ENCODE measurements at places on chromosomes 11 and 22.

- DNase-seq, result no peak
These were observed 67.1 kb downstream of the PIWIL3 start for GRCh38 chr22:24707470-24707801.

- no peak for DNase-seq
These were observed 30.3 kb downstream of the LAYN start for GRCh38 chr11:111570796-111571195.

GRCh38 chr11:89613911-89614310 lies 96.2 kb upstream of the TRIM77 start:
- DNase-seq, result no peak

DNA sequence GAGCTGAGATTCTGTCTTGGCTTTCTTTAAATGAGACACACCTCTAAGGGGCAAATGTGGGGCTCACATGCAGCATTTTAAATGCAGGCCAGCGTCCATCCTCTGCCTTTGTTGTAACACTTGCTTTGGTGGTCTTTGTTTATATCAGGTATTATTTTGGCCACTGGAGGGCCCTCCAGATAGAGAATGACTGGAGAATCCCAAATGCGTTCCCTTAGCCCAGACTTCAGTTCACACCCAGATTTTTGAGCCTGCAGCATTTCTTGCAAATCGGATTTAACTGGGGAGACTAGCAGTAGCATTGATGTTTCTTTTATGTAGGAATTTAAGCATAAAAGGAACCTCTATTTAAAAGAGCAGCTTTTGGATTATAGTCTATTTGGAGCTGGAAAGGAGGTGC lies 200.2 kb upstream of the SORL1-AS1 start:
- no peak for DNase-seq

- DNase-seq, result no peak
These were observed 1228.8 kb upstream of the TENM4 start for GRCh38 chr11:80669620-80670019.

- DNase-seq, result no peak
These were observed 17.4 kb upstream of the SLC1A2 start for GRCh38 chr11:35436581-35437250.

- no peak for DNase-seq
These were observed 48.8 kb upstream of the B3GAT1 start for GRCh38 chr11:134460881-134461280.

DNA sequence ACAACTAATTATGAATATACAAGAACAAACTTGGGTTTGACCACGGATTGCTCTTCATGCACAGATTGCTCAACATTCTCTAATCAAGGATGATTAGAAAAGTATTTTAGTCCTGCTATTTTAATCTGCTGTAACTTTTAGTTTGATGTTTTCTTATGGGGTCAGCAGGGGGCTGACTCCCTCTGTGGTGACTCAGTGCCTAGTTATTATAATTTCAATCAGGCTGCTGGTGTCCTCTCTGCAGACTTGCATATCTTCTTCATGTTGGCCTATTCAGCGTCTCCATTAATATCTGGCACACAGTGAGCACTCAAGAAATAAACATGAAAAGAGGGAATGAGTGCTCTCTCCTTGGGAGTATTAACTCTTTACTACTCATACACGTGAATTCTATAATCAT lies 223.8 kb upstream of the DDI1 start:
- DNase-seq, result no peak

DNA sequence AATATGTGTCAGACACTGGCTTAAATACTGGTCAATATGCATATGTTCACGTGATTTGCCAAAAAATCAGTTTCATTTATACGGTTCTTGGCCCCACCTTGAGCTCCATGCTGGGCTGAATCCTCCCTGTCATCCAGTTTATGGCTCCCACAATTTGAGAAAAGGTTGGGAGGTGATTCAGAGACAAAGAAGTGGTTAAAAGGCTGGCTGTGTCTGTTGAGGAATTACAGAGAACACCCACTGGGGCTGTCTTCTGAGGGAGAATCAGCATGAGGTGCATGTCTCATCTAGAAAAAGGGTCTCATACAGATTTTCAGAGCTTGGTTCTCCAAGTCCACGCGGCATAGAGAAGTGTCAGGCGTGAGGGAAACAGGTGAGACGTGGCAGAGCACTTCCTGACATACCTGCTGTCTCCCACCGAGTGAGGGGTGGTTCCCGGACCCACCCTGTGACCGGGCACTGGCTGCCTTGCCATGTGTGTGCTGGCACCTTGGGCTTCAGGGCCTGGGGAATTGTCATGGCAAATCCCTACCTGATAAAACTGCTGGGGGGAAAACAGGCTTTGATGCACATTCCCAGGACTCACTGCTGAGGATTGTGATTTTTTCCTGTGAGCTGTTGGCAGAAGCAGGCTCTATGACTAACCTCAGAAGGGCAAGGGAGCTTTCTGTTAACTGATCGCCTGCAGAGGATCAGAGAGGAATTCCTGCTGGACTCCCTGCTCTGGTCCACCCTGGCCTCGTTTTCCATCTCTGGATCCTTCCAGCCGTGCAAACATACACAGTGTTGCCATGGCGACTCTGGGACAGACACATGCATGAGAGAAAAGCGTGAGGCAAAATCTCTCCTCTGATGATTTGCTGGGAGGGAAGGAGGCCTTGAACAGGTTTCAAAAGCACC lies 223.6 kb downstream of the ADAMTS15 start:
- DNase-seq, result no peak
